ENCODE measurements at places on chromosomes 6 and 20.

DNA sequence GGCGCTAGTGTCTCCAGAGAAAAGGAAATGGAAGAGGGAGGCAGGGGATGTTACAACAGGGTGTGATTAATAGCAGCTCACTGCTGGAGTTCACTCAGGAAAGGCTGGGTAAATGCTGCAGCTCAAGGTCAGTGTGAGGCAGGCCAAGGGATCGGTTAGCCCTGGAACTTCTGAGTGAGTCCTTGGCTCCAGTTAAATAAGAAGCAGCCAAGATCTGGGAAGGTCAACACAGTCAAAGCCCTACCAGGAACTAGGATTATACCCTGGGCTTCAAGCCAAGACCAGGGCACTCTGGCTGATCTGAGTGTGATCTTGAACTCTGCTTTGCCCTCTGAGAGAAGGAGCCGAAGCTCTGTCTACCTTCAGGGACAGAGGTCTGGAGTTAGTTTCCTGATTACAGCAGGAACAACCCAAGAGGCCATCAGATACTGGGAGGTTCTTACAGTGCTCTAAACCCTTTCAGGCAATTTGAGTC is 44.3 kb downstream of the TPD52L1 start:
- DNase-seq, result no peak

DNA sequence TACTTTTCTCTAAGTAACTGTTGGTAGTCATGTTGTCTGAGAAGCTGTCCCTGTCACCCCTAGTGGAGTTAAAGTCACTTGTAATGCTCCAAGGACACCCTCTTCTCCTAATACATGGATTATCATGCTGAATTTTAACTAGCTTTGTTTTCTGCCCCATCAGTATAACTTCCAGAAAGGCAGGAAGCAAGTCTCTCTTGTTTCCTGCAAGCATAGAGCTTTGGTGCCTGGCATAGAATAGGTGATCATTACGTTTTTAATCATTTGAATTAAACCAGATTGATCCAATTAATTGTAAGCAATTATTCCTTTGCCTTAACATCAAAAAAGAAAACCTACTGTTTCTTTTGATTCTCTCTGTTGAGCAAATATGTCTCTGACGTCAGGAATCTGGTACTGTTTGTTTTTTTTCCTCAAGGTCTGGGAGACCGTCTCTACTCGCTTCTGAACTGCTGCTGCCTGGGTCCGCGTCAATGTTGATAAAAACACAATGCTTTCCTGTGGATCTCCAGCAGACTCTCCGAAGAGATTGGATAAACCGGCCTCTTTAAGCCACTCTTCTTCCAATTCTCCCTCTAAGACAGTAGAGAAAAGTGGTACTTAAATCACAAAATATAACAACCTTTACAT is 71.8 kb downstream of the ARHGAP18 start:
- DNase-seq, result no peak

DNA sequence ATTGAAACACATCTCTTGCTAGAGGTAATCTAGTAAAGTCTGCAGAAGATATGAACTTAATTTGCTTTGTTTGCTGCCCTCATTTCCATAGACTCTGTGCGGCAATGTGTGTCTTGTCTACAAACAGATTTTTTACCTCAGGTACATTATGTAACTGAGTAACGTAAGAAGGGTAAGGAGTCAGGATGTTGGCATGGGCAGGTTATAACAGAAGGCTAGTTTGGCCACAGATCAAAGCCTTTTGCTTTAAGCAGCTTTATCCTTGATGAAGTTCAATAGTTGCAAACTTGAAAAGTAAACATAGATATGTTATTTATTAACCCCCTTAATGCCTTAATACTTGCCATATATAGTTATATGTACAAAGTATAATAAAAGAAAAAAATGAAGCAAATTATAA is 391.6 kb upstream of the FKBP1C start:
- no peak for DNase-seq

DNA sequence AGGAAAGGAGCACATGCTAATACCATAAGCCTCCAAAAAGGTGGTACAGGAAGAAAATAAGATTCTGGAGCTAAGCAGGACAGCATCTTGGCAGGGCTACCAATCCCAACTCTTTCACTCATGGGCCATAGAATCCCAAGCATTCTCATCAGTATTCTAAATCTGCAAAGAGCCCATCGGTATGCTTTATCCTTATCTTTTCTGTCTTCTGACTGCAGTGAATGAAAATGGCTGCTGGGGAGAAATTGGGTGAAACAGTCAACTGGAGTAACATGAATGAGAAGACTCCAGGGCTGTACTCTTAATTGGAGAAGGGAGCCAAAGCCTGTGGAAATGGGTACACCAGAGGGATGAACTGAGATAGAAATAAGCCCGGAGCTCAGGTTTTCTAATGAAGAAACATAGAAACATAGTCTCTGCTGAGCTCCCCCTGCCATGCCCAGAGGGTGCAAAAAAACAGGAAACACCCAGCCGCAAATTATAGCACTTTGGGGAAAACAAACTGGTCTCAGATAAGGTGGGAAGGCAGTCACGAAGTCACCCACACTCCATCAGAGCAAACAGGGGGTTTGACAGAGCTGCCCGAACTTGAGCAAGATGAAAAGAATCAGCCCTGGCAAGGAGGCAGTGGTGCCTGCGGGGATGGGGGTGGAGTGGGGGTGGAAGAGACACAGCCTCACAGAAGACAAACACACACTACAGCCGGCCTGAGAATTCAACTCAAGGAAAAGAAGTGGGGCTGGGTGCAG is 35.4 kb upstream of the E2F3 start:
- no peak for DNase-seq

- DNase-seq, result no peak
These were observed 100.1 kb downstream of the SMLR1 start for GRCh38 chr6:130927305-130927704.

DNA sequence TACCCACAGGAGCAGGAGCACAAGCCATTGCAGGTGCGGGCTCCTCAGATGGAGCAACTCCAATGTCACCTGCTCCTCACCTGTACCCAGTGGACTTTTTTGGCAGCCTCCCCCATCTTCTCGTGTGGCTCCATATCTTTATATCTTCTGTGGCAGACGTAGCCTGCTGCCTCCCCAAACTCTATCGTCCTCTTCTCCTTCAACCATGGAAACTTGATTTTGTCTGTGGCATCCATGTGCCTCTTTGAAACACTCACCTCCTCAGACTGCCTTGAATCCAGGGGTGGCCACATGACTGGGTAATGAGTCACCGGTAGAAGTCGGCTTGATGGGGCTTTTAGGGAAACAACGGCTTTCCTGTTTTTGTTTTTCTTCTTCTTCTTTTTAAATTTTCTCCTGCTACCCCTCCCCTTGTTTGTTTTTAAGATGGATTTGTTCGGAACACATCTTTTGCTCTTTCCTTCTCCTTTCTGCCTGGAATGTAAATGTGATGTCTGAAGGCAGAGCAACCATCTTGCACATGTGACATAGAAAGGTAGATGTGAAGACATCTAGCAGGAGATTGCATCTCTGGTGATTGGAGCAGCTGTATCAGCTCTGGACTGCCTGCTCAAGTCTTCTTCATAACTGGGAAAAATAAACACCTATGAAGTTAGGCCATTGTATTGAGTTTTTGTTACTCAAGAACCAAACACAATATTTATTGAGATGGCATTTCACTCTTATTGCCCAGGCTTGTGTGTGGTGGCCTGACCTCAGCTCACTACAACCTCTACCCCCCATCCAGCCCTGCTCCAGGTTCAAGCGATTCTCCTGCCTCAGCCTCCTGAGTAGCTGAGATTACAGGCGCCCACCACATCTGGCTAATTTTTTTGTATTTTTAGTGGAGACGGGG is 69.9 kb upstream of the DDR1 start:
- no peak for DNase-seq

DNA sequence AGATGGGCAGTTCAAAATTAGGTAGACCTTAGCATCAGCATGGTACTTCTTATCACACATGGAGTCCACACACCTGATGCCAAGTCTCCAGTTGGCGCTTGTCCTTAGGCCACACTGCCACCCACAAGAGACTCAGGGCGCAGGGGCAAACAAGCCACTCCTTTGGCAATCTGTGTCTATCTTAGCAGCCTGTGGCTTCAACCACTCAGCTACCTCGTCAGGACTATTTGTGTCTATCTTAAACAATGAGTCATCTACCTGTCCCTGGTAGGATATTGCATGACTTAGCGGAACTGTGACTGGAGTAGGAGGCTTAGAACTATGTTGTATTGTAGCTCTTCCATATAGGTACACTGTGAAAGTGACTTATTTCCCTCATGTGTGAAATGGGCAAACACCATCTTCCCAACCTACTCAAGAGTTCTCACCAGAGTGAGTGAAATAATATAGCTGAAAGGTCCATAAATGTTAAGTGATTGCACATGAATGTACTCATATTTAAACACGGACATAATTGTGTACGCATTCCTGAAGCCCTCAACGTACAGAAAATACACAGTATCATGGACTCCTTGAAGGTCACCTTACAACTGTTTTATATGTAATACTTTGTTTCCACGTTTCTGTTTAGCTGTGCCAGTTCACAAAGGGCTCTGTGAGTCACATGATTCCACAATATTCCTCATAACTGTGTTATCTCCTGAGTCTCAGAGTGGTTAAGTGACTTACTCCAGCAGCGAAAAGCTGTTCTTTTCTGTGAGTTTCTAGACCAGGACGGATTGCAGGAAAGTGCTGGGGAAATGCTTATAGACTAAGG is 1.6 kb downstream of the TRIM27 start:
- no peak for DNase-seq

Measured in mesothelial cell of epicardium (in vitro differentiated cells).